ENCODE measurements at places on chromosomes 5 and 9.

DNA sequence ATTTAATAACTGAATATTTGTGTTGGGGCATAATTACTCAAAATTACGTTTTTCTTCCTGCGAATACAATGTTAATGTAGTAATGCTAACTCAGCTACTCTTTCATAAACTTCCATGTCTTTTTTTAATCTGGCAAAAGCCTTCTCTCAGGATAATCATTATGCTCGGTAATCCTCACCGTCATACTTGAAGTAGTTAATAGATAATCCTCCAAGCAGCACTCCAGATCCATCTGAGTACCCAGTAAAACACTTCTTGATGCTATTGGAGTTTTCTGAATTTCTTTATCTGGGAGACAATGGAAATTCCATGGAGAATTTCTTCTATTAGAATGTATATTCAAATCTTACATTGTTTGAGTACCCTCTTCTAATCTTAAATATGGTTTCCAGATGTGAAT lies 34.3 kb downstream of the PARP8 start:
- no peak for DNase-seq

GRCh38 chr9:4935001-4935672 lies 49.9 kb upstream of the JAK2 start:
- no peak for DNase-seq

GRCh38 chr5:169548315-169548714 lies 35.3 kb upstream of the SPDL1 start:
- no peak for DNase-seq

GRCh38 chr9:91395553-91396471 lies 27.8 kb downstream of the NFIL3 start:
- DNase-seq: no peak

DNA sequence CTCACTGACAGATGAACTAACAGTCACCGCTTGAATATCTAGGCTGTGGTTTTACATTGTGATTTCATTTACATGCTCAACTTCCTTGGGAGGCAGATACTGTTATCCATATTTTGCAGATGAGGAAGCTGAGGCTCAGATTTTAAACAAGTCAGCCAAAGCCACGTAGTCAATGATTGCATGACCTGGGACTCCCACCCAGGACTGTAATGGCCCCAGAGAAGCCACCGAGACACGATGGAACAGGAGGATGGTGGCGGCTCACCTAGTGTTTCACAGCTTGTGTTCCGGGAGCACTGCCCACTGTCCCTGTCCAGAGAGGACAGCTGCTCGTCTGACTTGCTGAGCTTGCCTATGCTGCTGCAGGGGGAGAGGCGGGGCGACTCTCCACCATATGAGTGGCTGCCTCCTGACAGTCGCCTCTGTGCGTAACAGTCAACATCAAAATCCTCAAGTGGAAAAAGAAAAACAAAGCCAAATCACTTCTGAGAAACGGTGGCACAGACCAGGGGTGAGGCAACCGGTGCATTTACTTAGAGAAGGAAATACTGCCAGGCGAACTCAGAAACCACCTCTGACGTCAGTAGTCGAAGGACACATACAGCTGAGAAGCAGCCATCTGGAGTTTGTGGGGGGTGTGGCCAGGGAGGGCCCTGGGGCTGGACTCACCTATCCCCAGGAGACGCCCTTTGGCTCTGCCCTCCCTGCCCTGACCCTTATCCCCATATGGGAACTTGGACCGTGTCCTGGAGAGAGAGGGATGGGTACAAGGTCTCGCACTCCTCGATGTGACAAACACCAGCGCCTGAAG lies 82.5 kb downstream of the PRRT1B start:
- peak; percentile 39 for DNase-seq

- DNase-seq: no peak
These were observed 288.9 kb upstream of the MPDZ start for GRCh38 chr9:13568405-13568804.

DNA sequence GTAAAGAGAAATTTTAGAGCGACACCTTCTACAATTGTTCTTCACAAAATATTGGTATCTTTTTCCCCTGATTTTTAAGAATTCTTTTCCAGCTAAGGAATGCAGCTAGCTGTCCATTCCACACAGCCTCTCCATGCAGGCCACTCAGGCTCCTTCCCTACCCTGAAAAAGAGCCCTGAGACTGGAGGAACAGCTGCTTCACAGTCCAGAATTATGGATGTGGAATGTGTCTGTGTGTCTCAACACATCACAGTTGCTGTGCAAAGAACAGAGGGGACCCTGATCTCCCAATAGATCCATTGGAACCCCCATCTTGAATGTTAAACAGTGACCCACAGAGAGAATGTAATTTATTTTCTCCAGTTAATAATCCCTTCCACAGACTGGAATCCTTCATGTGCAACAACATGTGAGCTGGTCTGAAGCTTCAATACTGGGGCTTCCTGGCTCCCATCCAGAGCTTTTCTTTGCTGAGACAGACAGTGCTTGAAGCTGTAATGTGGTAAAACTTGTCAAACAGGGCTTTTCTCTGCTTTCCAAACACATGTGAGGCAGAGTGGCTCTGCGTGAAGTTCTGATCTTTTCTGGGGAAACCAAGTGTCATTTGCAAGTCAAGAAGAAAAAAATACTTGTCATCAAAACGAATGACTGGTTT lies 53.3 kb upstream of the SMC5 start:
- DNase-seq: no peak

DNA sequence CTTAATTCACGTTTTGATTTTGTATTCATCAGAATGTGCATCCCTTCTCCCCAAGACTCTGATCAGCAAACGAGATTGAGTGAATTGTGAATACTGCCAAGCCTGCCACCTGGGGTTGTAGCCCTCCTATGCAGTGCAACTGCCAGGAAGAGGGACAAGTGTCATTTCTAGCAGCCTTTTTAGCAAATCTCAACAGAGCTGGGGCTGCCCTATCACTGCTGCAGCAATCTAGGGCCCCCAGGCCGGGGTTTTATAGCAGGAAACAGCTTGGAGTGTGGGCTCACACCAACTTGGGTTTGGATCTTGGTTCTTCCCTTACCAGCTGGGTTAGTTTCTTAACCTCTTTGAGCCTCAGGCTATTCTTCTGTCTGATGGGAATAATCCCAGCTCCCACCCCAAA lies 4.0 kb downstream of the CSF1R start:
- DNase-seq: no peak

GRCh38 chr9:123039617-123040219 lies 6.3 kb downstream of the GPR21 start:
- DNase-seq: no peak

- DNase-seq: no peak
These were observed 81.9 kb downstream of the MAP1B start for GRCh38 chr5:72189146-72189545.

- no peak for DNase-seq
These were observed 6.9 kb upstream of the GSN start for GRCh38 chr9:121261107-121261460.

DNA sequence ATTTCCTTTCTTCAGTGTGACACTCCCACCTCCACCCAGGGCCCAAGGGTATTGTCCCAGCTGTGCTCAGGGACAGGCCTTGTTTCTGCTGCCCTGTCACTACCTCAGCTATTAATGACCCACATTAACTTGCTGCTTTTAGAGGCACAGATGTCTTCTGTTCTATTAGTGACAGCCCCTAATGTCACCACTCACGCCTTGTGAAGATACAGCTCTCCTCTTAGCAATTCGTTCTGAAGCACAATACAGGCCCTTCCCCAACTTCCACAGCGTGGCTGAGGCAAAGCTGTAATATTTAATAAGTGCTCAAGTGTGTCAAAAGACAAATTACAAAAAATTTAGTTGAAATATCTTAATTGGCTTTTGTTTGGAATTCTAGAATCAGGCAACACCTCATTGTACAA lies 44.7 kb upstream of the HMGCS1 start:
- DNase-seq: no peak

DNA sequence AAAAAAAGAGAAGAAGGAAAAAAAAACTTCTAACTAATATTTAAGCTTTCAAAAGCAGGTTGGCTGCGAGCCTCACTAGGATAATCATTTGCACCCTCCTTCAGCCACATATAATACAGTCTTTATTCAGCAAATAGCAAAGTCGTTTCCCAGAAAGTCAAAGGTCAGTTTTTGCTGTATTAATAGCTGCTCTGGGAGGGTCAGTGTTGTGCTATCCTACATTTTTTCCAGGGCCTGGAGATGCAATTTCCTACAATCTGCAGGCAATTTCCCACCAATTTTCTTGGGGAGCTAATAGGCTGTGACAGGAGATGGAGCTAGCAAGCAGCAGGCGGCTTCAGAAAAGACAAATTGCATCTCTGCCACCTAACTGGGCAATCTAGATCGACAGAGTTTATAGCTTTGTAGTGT lies 136.8 kb downstream of the TLE1 start:
- DNase-seq: no peak

DNA sequence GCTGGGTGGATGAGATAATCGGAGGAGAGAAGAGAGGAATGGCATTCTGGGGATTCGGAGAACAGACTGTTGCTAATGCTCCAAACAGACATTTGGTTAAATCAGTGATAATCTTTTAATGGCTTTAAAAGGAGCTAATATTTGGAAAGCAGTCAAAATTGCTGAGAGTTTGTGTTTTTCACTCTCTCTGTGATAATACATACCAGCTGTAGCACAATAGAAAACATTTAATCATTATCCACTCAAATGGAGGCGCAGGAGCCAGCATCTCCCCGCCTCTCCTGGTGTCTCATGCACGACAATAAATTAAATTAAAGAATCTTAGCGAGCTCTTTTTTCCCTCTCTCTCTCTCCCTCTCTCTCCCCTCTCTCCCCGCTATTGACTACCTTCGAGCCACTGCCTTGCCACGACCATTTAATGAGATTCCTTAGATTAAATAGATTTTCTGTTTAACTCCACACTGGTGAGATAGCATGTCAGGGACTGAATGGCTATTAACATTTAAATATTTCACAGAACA lies 268.6 kb upstream of the MVB12B start:
- no peak for DNase-seq

- DNase-seq: no peak
These were observed 42.0 kb upstream of the TIMD4 start for GRCh38 chr5:157004893-157005551.

GRCh38 chr9:107489144-107489673 lies 360 bp downstream of the KLF4 start:
- no peak for DNase-seq

- no peak for DNase-seq
These were observed 198.1 kb downstream of the CDK5RAP2 start for GRCh38 chr9:120381839-120382238.

GRCh38 chr5:39473156-39473775 lies 48.5 kb upstream of the DAB2 start:
- DNase-seq: no peak

- no peak for DNase-seq
These were observed 73.5 kb downstream of the COL23A1 start for GRCh38 chr5:178516504-178517235.

GRCh38 chr9:130740218-130741023 lies 46.8 kb downstream of the EXOSC2 start:
- no peak for DNase-seq

- no peak for DNase-seq
These were observed 48.2 kb downstream of the CSNK1A1 start for GRCh38 chr5:149503006-149503405.

- DNase-seq: no peak
These were observed 69.0 kb downstream of the MEF2C start for GRCh38 chr5:88813805-88814575.

GRCh38 chr9:108167136-108167900 lies 677.7 kb upstream of the KLF4 start:
- DNase-seq: no peak

DNA sequence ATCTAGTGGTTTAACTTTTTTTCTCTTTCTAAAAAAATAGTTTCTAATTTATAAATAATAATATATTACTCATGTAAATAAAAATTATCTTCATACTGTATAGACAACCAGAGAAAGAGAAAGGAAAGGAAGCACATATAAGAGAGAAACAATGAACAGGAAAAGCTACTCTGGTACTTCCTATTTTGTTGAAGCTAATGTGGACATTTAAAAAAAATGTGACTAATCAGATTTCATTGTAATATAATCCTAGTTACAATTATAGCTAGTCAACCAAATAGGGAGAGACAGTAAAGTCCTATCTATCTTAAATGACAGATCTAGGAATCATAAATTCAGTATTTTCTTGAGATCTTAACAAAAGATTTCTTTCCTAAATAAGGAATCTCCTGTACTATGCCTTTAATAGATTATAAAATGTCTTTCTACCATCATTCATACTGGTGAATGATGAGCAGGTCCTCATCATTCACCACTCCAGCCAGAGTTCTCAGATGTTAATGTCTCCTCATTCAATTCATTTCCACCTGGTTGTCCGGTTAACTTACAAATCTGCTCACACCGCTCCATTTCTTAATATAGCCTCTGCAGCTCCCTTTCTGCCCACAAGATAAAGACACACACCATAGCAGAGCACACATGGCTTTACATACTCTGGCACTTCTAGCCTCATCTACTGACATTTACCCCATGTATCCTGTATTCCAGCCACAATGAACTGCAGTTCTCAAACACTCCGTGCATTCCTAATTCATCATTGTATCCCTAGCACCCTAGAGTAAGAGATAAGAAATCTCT lies 30.9 kb downstream of the ZFR start:
- no peak for DNase-seq

GRCh38 chr5:180358179-180358578 lies 5.0 kb upstream of the GFPT2 start:
- no peak for DNase-seq

GRCh38 chr9:133428617-133429101 lies 6.5 kb downstream of the ADAMTS13 start:
- DNase-seq: no peak

- peak; percentile 73 for DNase-seq
These were observed 19.8 kb downstream of the TRIP13 start for GRCh38 chr5:912280-913091.

DNA sequence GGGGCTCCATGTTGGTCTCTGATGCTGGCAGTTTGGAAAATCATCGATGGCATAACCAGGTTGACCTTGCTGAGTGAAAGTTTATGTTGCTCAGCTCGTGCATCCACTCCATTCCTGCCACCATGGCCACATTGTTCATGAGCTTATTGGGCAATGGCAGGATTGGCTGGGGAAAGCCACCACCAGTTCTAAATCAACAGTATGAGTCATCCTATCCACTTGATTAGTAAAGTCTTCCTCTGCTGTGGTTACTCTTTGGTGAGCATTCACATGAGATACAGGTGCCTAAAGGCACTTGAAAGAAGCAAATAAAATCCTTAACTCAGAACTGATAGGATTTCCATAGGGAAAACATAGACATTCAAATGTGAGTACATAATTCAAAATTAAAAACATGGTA lies 131.8 kb upstream of the FBN2 start:
- DNase-seq: no peak

- DNase-seq: no peak
These were observed 355.9 kb downstream of the PRELID2 start for GRCh38 chr5:145479271-145479670.

DNA sequence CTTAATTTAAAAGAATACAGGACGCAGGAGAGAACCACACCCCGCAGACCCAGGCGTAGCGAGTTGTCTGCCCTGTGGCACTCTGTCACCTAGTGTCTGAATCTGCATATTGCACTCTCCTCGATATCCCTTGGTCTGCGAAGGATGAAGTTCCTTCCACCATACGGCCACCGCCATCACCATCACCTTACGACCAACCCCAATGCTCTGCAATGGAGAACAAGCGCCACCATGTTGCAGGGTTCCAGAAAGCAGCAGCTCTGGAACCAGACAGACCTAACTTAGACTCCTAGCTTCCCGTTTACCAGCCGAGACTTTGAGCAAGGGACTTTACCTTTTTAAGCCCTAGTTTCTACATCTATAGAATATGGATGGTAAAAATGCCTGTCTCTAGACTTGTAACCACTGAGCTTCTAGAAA lies 77.4 kb upstream of the DMRT1 start:
- no peak for DNase-seq

- no peak for DNase-seq
These were observed 16.9 kb downstream of the DNAJC18 start for GRCh38 chr5:139422307-139422893.

GRCh38 chr5:104452550-104452949 lies 890.0 kb upstream of the NUDT12 start:
- DNase-seq: no peak

Measured in activated effector memory CD4-positive, alpha-beta T cell treated with Interleukin-2 at 50 U/mL for 16 hours (primary cell).